ENCODE measurements at places on chromosomes 2 and 18. TPM values are rescaled to one million over a fixed set of nuclear protein-coding genes. Genes with fewer than 3 reads are reported as not detected.

PHLPP1 gene
- 2.3 TPM for polyA plus RNA-seq

ZNF513 gene
- 5.5 TPM for polyA plus RNA-seq

- no peak for DNase-seq
These were observed 270.1 kb upstream of the SIX2 start for GRCh38 chr2:45279356-45279755.

ANKRD44 gene
- polyA plus RNA-seq = 14.4 TPM

- no peak for DNase-seq
These were observed 49.9 kb downstream of the CRACDL start for GRCh38 chr2:98886066-98886554.

COLEC11 gene
- polyA plus RNA-seq = 31.3 TPM

KLHL14 gene
- polyA plus RNA-seq = not detected

IL36RN gene
- polyA plus RNA-seq = not detected

- DNase-seq = no peak
These were observed 68.3 kb downstream of the SPRED2 start for GRCh38 chr2:65363879-65364666.

GRCh38 chr2:115649731-115650130 is 1207.3 kb downstream of the DPP10 start:
- DNase-seq = no peak

GRCh38 chr2:219702796-219703545 is 75.5 kb downstream of the SLC4A3 start:
- DNase-seq = no peak

CNDP1 gene
- 5.4 TPM for polyA plus RNA-seq

UGT1A5 gene
- polyA plus RNA-seq = not detected

- DNase-seq = no peak
These were observed 119.3 kb upstream of the ZSWIM2 start for GRCh38 chr2:186968277-186968676.

DNA sequence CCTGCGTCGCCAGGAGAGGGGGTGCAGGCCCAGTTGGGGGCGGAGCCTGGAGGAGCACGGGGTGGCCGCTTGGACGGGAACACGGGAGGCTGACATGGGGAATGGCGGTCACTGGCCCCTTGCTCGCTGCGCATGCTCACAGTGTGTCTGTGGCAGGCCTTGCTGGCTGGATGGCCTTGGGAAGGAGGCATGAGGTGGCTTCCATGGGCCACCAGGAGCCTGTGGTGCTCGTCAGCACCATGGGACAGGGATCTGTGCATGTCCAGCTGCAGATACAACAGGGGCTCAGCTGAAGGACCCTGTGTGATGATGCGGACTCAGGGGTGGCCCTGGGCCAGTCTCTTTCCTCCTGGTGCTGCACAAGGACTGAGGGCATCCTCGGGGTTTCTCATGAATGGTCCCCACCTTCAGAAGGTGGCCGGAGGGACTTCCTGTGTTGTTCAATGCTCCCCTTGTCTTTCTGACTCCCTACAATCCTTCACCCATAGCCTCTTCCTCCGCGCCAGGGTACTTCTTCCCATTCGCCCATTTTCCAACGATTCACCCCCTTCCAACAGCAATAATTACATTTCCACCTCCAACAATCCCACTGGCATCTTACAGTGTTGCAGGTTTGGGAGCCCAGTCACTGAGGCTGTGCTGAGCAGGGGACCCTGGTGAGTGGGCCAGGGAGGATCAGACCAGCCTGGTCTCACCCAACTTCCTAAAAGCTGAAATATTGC is 3.4 kb upstream of the SP140L start:
- DNase-seq = no peak

GRCh38 chr2:44462934-44463849 is 101.4 kb downstream of the CAMKMT start:
- DNase-seq = no peak

PARD3B gene
- polyA plus RNA-seq = 8.4 TPM

ANKRD36B gene
- 26.9 TPM for polyA plus RNA-seq

DNA sequence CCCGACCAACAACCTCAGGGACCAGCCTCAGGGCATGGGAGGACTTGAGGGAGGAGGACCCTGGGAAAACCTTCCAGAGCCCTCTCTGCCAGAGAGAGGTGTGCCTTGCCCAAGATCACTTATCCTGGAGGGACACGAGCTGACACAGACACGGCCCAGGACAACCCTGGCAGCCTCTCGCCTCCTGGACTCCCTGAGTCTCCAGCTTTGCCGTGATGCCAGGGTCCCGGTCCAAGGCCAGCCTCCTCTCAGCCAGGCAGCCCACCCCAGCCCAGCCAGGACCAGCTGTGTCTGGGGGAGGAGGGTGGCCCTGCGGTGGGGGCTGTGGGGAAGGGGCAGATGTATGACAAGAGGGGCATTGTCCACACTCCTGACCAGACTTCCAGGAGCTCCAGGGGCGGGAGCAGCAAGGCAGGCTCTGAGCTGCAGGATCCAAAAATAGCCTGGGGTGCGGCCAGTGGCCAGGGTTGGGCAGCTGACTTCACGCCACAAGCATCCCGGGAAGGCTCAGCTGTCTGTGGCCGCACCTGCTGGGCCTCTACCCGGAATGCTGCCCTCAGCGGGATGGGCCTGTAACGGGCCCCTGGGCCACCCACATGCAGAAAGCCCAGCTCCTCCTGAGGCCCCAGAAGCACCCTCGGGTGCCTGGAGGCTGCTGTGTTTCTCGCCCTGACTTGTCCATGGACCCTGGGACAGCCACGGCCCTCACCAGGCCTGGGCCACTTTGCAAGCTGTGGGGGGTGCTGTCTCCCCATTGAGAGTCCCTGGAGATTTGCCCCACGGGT is 65.5 kb upstream of the GPC1 start:
- peak; percentile 88 for DNase-seq

- DNase-seq = no peak
These were observed 111.4 kb downstream of the DCDC2C start for GRCh38 chr2:3814706-3815245.

UGT1A4 gene
- not detected for polyA plus RNA-seq

- no peak for DNase-seq
These were observed 19.0 kb downstream of the DYNC1I2 start for GRCh38 chr2:171706152-171706803.

- no peak for DNase-seq
These were observed 114.5 kb downstream of the TMEM18 start for GRCh38 chr2:562391-563364.

TMEM200C gene
- polyA plus RNA-seq = not detected

PROKR1 gene
- not detected for polyA plus RNA-seq

- DNase-seq = no peak
These were observed 317.7 kb downstream of the TDRD15 start for GRCh38 chr2:21441442-21441841.

DNA sequence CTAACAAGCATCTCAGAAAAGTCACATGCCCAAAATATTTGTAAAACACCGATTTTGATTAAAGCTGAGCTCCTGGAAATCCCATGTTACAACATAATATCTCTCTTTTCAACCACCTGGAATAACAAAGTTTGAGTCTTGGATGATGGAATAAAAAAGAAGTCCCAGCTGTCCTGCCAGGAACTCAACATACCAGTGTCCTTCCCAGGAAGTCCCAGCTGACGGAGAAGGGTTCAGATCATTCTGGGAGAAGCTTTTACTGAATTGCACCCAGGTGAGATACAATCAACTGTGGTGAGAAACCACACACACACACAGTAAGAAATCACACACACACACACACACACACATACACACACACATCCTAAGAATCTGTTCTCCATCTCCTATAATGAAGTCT is 413.1 kb upstream of the PKDCC start:
- no peak for DNase-seq

DNA sequence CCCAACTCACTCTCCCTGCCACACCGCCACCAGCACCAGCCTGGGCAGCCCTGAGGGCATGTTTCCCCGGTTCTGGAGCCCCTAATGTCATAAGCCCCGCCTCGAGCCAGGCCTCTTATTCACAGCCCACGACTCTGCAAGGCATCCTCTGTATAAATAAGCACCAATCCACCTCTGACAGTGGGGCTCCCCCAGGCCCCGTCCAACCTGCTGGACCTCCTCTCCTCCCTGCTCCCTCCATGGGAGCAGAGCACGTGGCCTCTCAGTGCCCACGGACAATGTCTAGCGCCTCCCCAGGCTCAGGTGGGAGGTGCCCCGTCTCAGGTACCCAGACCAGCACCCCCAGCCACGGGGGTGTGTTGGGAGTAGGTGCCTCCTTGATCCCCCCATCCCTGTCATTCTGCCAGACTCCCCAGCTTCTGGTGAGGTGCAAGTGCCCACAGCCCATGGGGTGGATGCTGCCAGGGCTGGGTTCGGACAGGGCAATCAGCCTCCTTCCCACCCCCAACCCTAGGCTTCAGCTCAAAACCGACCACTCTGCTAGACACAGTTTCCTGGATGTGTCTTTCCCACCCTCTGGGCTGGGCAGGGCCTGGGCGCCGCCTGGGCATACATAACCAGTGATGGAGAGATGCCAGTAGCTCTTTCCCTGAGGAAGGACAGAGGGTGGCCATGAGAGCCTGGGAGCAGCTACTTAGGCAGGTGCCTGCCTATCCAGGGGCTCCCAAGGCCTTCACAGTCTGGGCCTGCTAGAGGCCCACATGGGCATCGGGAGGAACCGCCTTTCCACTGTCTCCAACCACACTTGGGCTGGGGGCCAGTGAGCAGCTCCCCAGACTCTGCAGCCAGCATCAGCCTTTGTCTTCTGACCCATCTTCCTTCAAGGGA is 1.6 kb upstream of the ADRA2B start:
- DNase-seq = peak; percentile 69

DNA sequence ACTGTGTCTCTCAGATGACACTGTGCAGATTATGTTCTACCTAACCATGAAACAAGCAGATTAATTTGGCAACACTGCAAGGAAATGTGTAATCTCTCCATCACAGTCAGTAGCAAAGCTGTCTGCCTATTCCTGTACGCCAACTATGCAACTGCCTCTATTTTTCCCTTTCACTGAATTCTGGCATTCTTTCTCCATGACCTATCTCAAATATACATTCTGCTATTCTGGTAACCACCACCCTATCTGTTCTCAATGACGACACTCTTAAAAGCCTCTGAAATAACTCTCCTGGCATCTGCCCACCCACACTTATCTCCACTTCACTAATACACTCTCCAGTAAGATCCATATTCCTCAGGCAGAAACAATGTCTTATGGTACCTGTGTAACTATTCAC is 78.7 kb downstream of the ABCA12 start:
- DNase-seq = no peak

SERPINB12 gene
- polyA plus RNA-seq = not detected

- no peak for DNase-seq
These were observed 1.1 kb upstream of the MTA3 start for GRCh38 chr2:42567364-42567763.

DNA sequence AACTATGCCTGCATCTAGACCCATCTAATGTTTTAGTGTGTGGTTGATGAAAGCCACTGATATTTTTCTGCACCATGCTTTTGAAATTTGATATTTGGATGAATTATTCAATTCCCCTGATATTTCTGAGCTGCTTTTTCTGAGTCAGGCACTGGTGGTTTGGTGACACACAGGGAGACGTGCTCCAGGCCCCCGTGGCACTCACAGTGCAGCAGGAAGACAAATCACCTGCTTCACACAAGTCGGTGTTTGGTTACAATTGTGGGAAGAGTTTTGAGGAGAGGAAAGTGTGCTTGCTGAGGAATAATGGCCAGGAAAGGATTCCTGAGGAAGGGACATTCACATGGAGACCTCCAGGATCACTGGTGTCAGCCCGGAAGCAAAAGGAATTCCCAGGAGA is 179.7 kb downstream of the ACKR3 start:
- DNase-seq = peak; percentile 52

GRCh38 chr2:149572102-149572953 is 15.2 kb downstream of the MMADHC start:
- no peak for DNase-seq

SPR gene
- polyA plus RNA-seq = 33.1 TPM

GRCh38 chr2:100733391-100734187 is 86.3 kb upstream of the NPAS2 start:
- DNase-seq = no peak

DNA sequence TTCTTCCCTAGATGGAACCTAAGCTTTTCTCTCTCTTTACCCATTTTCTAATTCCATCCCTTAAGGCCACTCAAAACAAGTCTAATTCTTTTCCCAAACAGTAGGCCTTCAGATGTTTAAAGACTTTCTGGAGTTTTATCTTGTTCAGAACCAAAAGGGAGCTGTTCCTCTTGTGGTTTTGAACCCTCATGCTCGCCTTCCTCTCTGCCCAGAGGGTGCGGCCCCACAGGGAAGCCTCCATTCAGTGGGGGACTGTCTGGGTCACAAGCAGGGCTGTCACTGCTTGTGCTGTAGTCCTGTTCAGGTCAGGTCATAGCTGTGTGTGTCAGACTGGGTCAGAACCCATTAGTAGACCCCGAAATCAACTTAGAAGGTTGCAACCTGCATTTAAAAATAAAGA is 56.5 kb downstream of the TET3 start:
- DNase-seq = peak; percentile 61

DNA sequence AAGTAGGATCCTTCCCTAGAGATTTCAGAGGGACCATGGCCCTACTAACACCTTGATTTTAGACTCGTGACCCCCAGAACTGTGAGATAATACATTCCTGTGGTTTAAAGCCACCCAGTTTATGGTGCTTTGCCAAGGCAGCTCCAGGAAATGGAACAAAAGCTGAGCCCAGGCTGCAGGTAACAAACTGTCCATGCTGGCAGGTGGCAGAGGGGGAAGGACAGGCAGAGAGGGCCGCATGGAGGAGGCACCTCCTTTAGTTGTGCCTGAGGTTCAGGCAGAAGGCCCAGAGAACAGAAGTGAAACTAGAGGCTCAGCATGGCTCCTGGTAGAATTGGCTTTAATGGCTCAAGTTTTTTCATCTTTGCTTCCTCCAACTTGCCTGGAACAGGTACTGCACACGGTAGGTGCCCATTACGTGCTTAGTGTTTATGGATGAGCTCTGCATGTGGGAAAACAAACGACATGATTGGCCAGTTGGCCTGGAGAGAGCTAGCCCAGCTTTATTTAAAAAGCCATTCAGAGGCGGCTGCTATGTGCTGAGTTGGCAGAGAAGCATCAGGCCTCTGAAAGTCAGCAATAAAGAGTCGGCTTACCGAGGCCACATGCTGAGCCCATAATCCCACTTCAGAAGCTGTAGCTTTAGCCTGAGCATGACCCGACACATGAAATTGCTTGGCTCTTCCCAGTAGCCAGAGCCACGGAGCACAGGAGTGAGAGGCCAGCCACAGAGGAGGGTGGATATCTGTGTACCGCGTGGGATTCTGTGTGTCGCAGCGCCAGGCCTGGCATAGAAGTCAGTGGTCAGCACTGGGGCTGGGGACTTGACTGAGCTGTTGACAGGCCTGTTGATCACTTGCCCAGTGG is 36.5 kb downstream of the HS1BP3 start:
- peak; percentile 84 for DNase-seq

RPRM gene
- polyA plus RNA-seq = not detected

MTERF4 gene
- 38.4 TPM for polyA plus RNA-seq

GRCh38 chr18:64840911-64841701 is 692.2 kb upstream of the LINC00305 start:
- DNase-seq = no peak

DNA sequence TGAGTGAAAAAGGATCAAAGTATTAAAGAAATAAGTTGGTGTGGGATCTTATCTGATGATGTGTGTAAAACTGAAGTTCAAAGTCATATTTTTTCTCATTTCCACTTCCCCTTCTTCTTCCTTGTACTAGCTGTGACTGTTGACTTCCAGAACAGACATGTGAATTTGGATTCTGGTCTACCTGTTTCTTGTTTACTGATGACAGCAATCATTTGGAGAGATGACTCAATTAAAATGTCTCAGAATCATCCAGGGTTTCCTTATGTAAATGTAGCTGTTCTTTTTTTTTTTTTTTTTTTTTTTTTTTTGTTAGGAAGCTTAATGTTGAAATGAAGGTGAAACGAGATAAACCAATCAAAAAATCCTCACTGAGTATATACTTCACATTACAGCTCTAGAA is 819.9 kb upstream of the PIK3C3 start:
- no peak for DNase-seq

Measured in aorta (tissue), 5 donors.